ENCODE measurements at places on chromosomes 5 and 9.

GRCh38 chr9:115395511-115396021, 277.6 kb upstream of the TNC start:
- DNase-seq: no peak

GRCh38 chr5:151106043-151106442, 25.2 kb upstream of the TNIP1 start:
- DNase-seq: no peak

DNA sequence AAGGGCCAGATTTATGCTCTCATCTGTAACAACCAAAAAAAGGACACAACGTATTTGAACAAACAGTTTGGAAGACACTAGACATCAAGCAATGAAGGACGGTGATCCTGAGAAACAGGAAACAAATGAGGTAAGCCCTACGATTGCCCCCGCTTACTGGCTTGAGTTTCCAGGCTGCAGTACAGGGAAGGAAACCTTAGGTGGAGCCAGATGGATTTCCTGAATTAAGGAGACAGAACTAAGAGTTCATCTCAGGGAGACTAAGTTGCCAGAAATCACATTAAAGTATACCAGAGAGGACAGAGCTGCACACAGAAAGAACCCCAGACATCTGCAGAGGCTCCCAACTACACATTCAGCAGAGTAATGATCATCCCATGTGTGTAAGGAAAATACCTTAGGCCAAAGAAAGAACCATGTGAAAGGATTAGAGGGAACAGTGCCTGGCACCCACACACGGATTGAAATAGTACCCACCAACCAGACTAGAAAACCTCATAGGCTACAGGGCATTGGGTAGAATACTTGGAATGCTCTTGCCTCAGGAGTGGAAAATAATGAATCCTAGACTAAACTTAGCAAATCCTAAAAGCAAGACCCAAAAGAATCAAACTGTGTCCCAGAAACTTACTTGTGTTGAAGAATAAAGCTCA, 99.3 kb upstream of the NIPBL start:
- DNase-seq: no peak

- no peak for DNase-seq
These were observed 596.0 kb upstream of the ADAMTS16 start for GRCh38 chr5:4544049-4544670.

DNA sequence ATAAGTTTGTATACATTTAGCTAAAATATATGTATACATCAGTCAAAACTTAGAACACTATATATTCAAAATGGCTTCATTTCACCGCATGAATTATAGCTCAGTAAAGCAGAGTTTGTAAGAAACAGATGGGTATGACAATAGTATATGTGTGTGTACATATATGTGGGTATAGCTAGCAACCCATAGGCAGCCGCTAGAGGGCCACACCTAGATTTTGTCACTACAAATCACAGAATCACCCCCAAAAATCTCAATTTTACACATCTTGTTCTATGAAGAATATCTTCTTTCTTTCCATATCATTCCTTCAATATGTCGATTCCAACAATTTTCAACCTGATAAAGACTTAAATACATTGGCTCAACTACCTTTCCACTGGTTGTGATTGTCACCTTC, 357.8 kb upstream of the CCNG1 start:
- no peak for DNase-seq

DNA sequence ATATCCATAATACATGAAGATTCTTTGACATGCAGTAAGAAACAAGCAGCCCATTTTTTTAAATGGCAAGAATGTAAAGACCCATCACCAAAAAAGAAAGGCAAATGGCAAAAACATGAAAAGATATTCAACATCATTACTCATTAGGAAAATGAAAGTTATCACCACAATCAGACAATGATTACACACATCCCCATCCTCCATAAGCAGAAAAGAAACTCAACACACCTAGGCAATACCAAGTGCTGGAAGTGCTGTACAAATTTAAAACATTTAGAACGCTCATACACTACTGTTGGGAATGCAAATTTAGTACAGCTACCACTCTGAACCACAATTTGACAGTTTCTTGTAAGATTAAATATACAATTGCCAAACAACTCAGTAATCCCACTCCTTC, 466.7 kb downstream of the ACTL7B start:
- DNase-seq: no peak

DNA sequence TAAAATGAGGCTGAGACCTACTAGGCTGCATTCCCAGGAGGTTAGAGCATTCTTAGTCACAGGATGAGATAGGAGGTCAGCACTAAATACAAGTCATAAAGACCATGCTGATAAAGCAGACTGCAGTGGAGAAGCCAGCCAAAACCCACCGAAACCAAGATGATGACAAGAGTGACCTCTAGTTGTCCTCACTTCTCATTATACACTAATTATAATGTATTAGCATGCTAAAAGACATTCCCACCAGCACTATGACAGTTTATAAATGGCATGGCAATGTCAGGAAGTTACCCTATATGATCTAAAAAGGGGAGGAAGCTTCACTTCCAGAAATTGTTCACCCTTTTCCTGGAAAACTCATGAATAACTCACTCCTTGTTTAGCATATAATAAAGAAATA, 88.6 kb downstream of the PLPPR1 start:
- no peak for DNase-seq

- no peak for DNase-seq
These were observed 133.2 kb downstream of the PIP5K1B start for GRCh38 chr9:68838245-68838644.

- DNase-seq: no peak
These were observed 24.4 kb upstream of the VDAC1 start for GRCh38 chr5:134029156-134029555.

GRCh38 chr5:99715921-99716320, 787.1 kb upstream of the CHD1 start:
- DNase-seq: no peak

DNA sequence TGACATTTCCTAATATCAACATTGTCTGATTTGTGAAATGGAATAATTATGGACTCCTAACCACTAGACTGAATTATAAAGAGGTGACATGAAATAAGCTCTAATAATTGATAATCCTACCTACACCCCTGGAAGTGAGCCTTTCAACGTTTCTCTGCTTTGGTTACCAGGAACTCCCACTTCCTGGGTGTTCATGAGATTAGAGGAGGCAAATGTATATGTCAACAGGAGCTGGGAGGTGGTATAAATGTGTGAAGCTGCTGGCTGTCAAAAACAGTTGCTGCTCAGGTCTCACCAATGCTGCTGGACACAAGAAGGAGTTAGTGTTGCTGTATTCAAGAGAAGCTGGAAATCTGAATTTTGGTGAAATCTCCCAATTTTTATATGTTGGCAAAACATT, 96.8 kb downstream of the CAMK4 start:
- no peak for DNase-seq

DNA sequence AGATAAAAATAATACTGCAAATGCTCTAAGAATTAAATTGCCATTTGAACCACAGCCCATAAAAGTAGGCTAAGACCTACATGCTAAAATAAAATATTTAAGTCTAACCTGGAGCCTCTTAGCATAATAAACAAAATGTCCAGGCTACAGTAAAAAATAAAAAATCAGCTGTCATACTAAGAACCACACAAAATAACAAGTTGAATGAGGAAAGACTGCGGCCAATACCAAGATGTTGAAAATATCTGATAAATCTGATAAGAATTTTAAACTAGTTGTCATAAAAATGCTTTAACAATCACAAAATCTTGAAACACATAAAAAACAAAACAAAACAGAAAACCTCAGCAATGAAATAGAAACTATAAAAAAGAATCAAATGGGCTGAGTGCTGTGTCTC, 336.9 kb upstream of the MSX2 start:
- DNase-seq: no peak

- DNase-seq: no peak
These were observed 11.9 kb upstream of the NR4A3 start for GRCh38 chr9:99809586-99810319.

- DNase-seq: no peak
These were observed 13.0 kb upstream of the LCN15 start for GRCh38 chr9:136777359-136777758.

- peak; percentile 29 for DNase-seq
These were observed 29.6 kb downstream of the MAML1 start for GRCh38 chr5:179762079-179762780.

DNA sequence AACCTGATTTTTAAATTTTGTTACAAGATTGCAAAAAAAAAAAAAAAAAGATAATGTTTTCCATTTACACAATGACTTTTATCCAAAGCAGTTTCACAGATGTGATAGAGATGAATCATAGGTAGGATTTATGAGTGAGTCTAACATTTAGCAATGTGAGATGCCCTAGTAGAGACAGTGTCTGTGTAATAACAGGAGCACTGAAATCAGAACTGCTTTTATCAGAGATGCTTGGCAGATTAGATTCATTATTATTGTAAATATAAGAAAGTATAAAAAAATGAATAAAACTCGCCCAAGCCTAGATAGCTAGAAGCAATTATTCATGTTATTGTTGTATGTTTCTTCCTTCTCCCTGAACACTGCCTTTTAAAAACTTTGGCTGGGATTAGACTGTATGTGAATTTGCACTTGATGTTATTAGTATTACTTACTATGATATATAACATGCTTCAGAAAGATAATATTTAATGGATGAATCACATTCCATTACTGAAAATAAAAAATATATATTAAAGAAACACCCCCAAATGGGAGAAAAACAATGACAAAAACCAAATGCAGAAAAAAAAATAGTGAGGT, 567.3 kb upstream of the KLF4 start:
- no peak for DNase-seq

DNA sequence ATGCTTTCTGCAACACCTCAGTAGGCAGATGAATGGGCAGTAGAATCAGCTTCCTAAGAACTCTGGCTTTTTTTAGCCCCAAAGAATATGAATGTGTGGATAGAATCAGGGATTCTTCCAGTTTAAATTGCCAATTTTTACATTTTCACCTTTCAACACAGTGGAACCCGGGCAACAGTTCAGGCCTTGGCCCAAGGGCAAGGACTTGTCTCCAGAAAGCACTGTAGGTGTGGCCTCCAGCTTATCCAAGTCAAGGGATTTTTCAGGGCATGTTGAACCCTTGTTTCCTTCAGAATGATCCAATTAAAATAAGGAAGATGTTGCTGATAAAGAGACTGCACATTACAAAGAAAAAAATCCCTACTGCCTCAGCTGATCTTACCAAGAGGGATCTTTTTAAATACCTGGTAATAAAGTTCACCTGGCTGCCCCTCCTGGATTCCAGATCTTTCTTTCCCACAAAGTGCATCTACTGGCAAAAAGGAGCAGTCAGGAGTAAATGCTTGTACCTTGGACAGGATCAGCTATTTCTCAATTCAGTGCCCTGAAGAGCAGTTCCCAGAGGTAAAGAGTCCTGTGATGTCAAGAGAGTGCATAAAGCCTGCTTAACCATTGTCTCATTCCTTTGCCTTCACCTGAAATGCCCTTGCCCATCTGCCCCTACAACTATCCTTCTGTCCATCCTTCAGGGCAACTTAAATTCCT, 80.1 kb upstream of the PLPP6 start:
- no peak for DNase-seq

GRCh38 chr5:64108674-64109073, 57.0 kb upstream of the RNF180 start:
- no peak for DNase-seq

DNA sequence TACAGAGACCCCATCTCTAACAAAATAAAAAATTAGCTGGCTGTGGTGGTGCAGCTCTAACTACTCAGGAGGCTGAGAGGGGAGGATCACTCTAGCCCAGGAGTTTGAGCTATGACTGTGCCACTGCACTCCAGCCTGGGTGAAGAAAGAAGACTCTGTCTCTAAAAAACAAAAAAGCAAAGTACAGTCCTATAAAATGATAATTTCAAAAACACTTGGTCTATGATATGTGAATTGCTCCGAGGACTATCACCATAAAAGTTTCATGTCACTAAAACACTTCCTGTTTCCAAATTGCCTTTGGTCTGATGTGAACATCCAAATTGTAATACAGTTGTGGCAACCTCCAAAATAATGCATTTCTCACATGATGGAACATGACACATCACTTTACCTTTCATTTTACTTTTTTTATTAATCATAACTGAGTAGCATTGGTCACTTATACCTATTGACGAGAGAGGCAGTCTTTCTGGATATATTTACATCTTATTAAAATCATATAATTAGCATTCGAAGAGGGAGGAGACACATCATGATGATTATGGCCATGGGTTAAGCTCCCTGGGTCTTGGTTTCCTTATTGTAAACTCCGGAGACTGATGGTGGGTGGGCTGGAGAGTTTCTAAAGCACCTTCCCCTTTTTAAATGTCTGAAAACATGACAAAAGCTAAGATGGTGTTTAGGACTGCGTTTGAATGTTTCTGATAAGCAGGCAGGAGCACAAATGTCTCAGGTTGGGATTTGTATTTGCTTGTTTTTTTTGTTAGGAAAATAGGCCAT, 25.8 kb upstream of the CD180 start:
- no peak for DNase-seq

DNA sequence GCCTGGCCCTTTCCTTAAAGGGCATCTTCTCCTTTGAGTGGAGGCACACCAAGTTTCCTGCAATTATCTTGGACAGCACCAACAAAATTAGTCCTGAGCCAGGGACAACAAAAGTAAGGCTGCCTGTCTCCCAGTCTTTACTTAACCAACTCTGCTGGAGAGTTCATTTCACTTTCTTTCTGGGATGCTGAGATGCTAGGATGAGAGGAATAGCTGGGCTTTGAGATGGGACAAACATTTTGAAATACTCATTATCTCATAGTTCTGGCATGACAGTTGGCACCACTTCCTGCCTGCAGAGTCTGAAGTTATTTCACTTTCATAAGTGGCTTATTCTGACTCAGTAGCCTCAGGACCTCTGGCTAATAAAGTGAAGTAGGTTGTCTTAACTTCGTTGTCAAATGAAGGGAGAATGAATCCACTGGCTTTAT, 157.0 kb downstream of the C9orf152 start:
- DNase-seq: peak; percentile 8

DNA sequence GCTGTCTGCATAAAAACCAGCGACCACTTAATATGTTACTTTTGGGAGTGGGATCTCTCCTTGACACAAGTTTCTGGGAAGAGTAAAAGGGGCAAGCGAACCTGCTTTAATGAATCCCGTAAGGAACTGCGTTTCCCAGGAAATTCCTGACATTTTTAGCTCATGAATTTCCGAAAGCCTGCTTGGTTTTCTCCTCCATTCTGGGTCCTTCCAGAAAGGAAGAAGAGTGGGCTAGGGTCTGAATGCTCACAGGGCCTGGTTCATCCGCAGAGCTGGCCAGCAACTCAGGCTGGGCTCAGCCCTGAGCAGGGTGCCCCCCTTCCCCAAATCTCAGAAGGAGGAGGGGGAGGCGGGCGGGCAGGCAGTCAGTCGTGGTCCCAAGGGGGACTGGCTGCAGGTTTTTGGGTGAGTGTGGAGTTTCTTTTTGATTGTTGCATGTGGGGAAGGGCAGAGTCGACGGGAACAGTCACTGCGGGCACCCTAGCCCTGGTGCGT, 1.2 kb upstream of the PURA start:
- no peak for DNase-seq

Data from CD4-positive, alpha-beta T cell treated with Interleukin-17A for 4 hours (primary cell).